ENCODE measurements at places on chromosomes 11 and 22. TPM values are rescaled to one million over a fixed set of nuclear protein-coding genes. Genes with fewer than 3 reads are reported as not detected.

The INS gene
- not detected for total RNA-seq

The FLRT1 gene
- total RNA-seq = 0.06 TPM

The SAA1 gene
- 3.4 TPM for total RNA-seq

The C22orf15 gene
- total RNA-seq = not detected

The KLHL35 gene
- total RNA-seq = 0.83 TPM

The OR6M1 gene
- not detected for total RNA-seq

The SOX6 gene
- total RNA-seq = 0.07 TPM

The C11orf65 gene
- total RNA-seq = 0.21 TPM

The LRRC56 gene
- 0.79 TPM for total RNA-seq

The AQP11 gene
- total RNA-seq = 1.3 TPM

The MS4A12 gene
- not detected for total RNA-seq

The MUC2 gene
- 0.16 TPM for total RNA-seq

The MIOX gene
- total RNA-seq = not detected

The PIM3 gene
- 65.1 TPM for total RNA-seq

The RIC3 gene
- 2.8 TPM for total RNA-seq

The CCDC116 gene
- not detected for total RNA-seq

The KCNJ1 gene
- not detected for total RNA-seq

The RAB36 gene
- total RNA-seq = 7.8 TPM

The DDTL gene
- 1.8 TPM for total RNA-seq

The PRR5L gene
- 15.6 TPM for total RNA-seq

The OR5AS1 gene
- total RNA-seq = not detected

The FAM83F gene
- not detected for total RNA-seq

The P2RX3 gene
- 0.23 TPM for total RNA-seq

The CRYBB1 gene
- not detected for total RNA-seq

The OR52E8 gene
- not detected for total RNA-seq

The KRTAP5-2 gene
- total RNA-seq = not detected

The BEST1 gene
- 1.2 TPM for total RNA-seq

The OR10A5 gene
- total RNA-seq = not detected

The IGF2 gene
- total RNA-seq = 2.9 TPM

The GAS2L1 gene
- 26.7 TPM for total RNA-seq

The TMEM121B gene
- total RNA-seq = 0.20 TPM

Measured in A549 treated with Hydrocortisone at 1 μM for 4 hours (cell line).